Smooth muscle cell of the umbilical artery (primary cell): ENCODE measurements at places on chromosomes 4 and X. TPM values are rescaled to one million over a fixed set of nuclear protein-coding genes. Genes with fewer than 3 reads are reported as not detected.

The COQ2 gene
- 5.3 and 6.8 TPM in 2 replicates for total RNA-seq

The ANOS1 gene
- total RNA-seq = 29.6 and 35.9 TPM in 2 replicates

The PPP1R3F gene
- 6.1 and 7.1 TPM in 2 replicates for total RNA-seq

The ESX1 gene
- total RNA-seq = not detected in 2 replicates

The UGT8 gene
- 0.05 TPM in 1 of 2 replicates, not detected in the other for total RNA-seq

The AKAP14 gene
- total RNA-seq = not detected in 2 replicates

The ERVMER34-1 gene
- not detected in 2 replicates for total RNA-seq

The DDIT4L gene
- total RNA-seq = 2.6 and 2.7 TPM in 2 replicates

The XAGE1A gene
- not detected in 2 replicates for total RNA-seq

The C4orf50 gene
- not detected in 2 replicates for total RNA-seq

The MAGEA4 gene
- total RNA-seq = not detected in 2 replicates

The TMEM150C gene
- total RNA-seq = 0.23 and 0.30 TPM in 2 replicates

The CSAG1 gene
- not detected in 2 replicates for total RNA-seq

The GBA3 gene
- total RNA-seq = not detected in 2 replicates

The FATE1 gene
- not detected in 2 replicates for total RNA-seq

The LANCL3 gene
- under 0.01 and 0.83 TPM in 2 replicates for total RNA-seq

The PABPC1L2B gene
- total RNA-seq = not detected in 2 replicates

The GABRG1 gene
- total RNA-seq = not detected in 2 replicates

The FAM50A gene
- 73.1 and 81.4 TPM in 2 replicates for total RNA-seq

The MGAT4D gene
- total RNA-seq = not detected in 2 replicates

The SLC10A4 gene
- total RNA-seq = not detected in 2 replicates

The RAB41 gene
- not detected in 2 replicates for total RNA-seq

The GABRB1 gene
- total RNA-seq = 0.51 TPM in 1 of 2 replicates, not detected in the other

The EGF gene
- 5.9 and 11.3 TPM in 2 replicates for total RNA-seq

The ZNF630 gene
- total RNA-seq = 0.97 and 1.5 TPM in 2 replicates

The ZNF711 gene
- 3.9 and 6.1 TPM in 2 replicates for total RNA-seq

The GTPBP6 gene
- 26.4 and 35.5 TPM in 2 replicates for total RNA-seq

The DDX3X gene
- total RNA-seq = 239 and 249 TPM in 2 replicates

The CYLC1 gene
- not detected in 2 replicates for total RNA-seq

The S100P gene
- total RNA-seq = not detected in 2 replicates

The MPC1L gene
- not detected in 2 replicates for total RNA-seq

The GYG2 gene
- 3.3 and 15.4 TPM in 2 replicates for total RNA-seq

The AREG gene
- 0.14 TPM in 1 of 2 replicates, not detected in the other for total RNA-seq

The SPRY1 gene
- total RNA-seq = 2.6 and 5.9 TPM in 2 replicates

The DCHS2 gene
- total RNA-seq = under 0.01 TPM in 1 of 2 replicates, not detected in the other

The PUDP gene
- 7.1 and 8.0 TPM in 2 replicates for total RNA-seq

The ZDHHC15 gene
- under 0.01 TPM in 1 of 2 replicates, not detected in the other for total RNA-seq

The STX18 gene
- 24.6 and 26.2 TPM in 2 replicates for total RNA-seq

The RHOH gene
- total RNA-seq = under 0.01 TPM in 1 of 2 replicates, not detected in the other

The IL2RG gene
- not detected in 2 replicates for total RNA-seq

The ADH1A gene
- not detected in 2 replicates for total RNA-seq

The SFRP2 gene
- total RNA-seq = not detected in 2 replicates

The PLK4 gene
- total RNA-seq = 1.5 and 11.0 TPM in 2 replicates

The TMEM35A gene
- 4.2 and 10.1 TPM in 2 replicates for total RNA-seq

The GUCY1A1 gene
- total RNA-seq = 0.78 and 2.1 TPM in 2 replicates

The SSX4B gene
- not detected in 2 replicates for total RNA-seq

The RPA4 gene
- 0.59 and 0.92 TPM in 2 replicates for total RNA-seq

The TMSB15C gene
- 3.6 TPM in 2 replicates for total RNA-seq

The SMIM31 gene
- not detected in 2 replicates for total RNA-seq

The FAAH2 gene
- under 0.01 and 0.05 TPM in 2 replicates for total RNA-seq

The SERTM2 gene
- total RNA-seq = 0.05 and 1.5 TPM in 2 replicates

The COX18 gene
- total RNA-seq = 22.9 and 26.9 TPM in 2 replicates
